ENCODE measurements at places on chromosomes 1 and 21. TPM values are rescaled to one million over a fixed set of nuclear protein-coding genes. Genes with fewer than 3 reads are reported as not detected.

DNA sequence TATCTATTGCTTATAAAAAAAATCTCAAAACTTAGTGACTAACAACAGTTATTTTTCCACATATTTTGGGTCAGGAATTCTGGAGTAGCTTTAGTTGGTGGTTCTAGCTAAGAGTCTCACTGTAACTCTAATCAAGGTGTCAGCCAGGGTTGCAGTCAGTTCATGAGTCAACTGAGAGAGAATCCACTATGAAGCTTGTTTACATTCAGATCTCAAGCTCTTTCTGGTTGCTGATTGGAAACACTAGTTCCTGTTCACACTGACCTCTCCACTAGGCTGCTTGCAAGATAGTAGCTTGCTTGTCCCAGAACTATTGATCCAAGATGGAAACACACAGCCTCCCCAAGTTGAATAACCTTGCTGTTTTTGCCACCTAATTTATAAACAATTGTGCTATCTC lies 1192.1 kb upstream of the B3GALT2 start:
- DNase-seq = no peak
- H3K27ac ChIP-seq = no peak overlapping the region
- no peaks in the 10 kb centered on the region for H3K4me1 ChIP-seq
- H3K36me3 ChIP-seq = no peaks in the 10 kb centered on the region

DNA sequence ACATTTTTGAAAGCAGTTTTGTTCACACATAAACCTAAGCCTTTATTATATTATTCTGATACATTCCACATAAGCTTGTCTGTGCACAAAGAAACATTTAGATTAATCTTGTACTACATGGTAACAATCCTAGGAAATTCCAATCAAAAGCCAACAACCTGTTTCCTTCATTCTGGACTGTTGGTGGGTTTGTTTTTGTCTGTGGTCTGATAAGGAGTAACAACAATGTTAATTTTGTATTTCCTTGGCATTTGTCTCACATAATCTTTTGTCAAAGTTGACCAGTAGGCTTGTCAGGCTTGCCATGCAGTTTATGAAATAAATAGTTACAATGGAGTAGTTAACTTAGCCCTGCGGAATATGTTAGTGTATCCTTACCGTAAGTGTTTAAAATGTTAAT lies 183.3 kb downstream of the DHRS3 start:
- H3K4me1 ChIP-seq = peaks cover 55% of the 10 kb centered on the region
- no peaks in the 10 kb centered on the region for H3K36me3 ChIP-seq
- H3K4me3 ChIP-seq = no peak overlapping the region
- peak overlapping the region; percentile 88 for H3K27ac ChIP-seq
- no peaks in the 10 kb centered on the region for H3K27me3 ChIP-seq

The CSMD2 gene
- total RNA-seq = not detected

DNA sequence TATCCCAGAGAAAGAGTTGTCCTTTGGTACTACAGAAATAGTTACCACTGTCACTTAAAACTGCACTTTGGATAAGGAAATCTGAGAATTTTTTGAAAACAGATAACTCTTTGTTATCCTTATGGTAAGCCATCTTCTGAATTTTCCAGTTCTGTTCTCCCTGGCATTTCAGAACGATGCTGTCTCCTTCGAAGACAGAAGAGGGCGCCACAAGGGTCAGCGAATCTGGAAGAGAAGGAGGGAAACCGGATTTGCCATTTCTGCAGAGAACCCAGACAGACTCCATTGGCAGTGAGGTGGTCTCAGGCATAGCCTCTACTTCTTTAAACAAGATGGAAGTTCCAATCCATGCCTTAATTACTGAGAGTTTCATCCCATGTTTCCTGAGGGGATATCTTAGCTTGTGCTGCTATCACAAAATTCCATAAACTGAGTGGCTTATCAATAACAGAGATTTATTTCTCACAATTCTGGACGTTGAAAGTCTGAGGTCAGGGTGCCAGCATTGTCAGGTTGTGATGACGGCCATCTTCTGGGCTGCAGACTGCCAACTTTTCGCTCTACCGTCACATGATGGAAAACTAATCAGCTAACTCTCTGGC lies 6.4 kb downstream of the FCRL2 start:
- H3K36me3 ChIP-seq = no peaks in the 10 kb centered on the region
- no peak overlapping the region for H3K27ac ChIP-seq
- no peak overlapping the region for H3K4me3 ChIP-seq
- no peaks in the 10 kb centered on the region for H3K27me3 ChIP-seq
- DNase-seq = no peak

DNA sequence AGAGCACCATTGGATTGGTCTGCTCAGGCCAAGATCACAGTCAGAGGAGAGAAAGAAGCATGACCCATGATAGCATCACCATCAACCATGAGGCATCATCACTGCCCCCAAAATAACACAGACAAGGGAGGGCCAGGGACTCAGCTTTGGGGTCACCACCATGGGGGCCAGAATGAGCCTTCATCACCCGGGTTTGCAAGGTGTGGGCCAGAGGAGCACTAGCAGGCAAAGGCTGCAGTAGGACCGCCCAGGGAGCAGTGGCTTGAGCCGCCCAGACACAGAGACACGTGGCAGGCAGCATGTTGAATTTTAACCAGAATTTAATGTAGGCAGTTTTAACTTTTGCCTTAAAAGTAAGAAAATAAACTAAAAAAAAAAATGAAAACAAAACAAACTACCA lies 53.7 kb upstream of the TMPRSS2 start:
- no peak overlapping the region for H3K4me3 ChIP-seq
- H3K36me3 ChIP-seq = no peaks in the 10 kb centered on the region
- H3K4me1 ChIP-seq = no peaks in the 10 kb centered on the region
- H3K27ac ChIP-seq = no peak overlapping the region
- no peak for DNase-seq
- H3K27me3 ChIP-seq = no peaks in the 10 kb centered on the region

DNA sequence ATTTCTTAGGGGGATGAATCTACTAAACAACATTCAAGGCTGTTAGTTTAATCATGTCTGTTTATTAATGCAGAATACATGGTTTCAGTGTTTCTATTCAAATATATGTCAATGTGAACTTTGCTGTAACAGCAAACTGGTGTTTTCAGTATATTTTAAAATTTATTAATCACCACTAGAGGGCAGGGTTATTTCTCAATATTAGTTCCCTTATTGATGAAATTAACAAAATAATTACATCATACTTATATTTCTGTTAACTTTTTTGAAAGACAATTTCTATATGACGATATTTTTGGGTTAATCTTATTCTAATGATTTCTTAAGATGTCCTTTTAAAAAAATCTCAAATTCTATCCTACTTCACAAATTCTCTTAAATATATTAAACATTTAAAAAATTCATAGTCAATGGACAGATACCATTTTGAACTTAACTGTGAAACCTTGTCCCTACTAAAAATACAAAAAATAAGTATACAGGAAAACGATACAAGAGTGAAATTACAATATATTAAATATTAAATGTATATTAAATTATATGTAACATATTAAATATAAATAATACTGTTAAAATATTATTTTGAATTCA lies 1034.1 kb upstream of the PRMT6 start:
- H3K36me3 ChIP-seq = no peaks in the 10 kb centered on the region
- no peak overlapping the region for H3K27ac ChIP-seq
- no peak for DNase-seq
- no peaks in the 10 kb centered on the region for H3K4me1 ChIP-seq

DNA sequence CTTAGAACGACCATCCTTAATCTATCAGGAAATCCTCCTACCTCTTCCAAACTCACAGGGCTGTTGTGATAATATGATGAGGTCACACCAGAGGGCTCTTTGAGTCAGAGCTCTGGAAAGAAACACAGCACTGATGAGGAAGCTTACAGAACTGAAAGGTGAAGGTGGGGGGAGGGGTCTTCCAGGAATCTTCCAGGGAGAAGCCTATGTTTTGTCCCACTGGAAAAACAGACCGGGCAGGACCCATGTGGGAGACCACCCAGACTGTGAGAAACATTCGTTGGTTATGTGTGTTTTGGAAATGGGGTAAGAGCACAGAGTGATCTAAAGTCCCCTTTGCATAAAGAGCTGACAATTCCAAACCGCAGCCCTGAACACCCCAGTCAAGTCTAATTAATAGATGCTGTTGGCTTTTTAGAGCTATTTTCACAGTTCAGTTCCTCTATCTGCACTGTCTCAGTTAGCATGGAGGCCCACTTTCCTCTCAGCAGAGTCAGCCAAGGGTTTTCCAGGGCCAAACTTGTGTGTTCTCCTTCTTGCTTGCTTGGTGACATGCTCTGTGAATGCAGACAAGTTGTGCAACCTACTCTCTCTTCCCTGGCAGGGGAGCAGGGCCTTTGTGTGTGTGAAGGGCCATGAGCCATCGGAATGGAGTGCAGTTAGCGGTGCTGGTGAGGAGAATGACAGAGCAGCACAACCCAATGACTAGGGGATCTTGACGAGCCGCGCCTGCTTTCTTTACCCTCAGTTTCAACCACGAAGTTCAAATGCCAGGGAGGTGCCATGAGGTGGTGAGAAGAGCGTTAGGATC lies 12.3 kb downstream of the PHLDA3 start:
- DNase-seq = peak; percentile 47
- H3K4me3 ChIP-seq = no peak overlapping the region
- H3K4me1 ChIP-seq = peaks cover 11% of the 10 kb centered on the region
- no peaks in the 10 kb centered on the region for H3K27me3 ChIP-seq

The ROR1 gene
- total RNA-seq = 10.9 TPM

The OR2T11 gene
- total RNA-seq = not detected

- no peaks in the 10 kb centered on the region for H3K27me3 ChIP-seq
- no peak overlapping the region for H3K4me3 ChIP-seq
- H3K4me1 ChIP-seq = peaks cover 5% of the 10 kb centered on the region
Measured at GRCh38 chr1:185439727-185440415, 122.8 kb upstream of the IVNS1ABP start.

- DNase-seq = no peak
- H3K4me1 ChIP-seq = peaks cover 12% of the 10 kb centered on the region
Measured at GRCh38 chr1:183194527-183195141, 8.6 kb downstream of the LAMC2 start.

DNA sequence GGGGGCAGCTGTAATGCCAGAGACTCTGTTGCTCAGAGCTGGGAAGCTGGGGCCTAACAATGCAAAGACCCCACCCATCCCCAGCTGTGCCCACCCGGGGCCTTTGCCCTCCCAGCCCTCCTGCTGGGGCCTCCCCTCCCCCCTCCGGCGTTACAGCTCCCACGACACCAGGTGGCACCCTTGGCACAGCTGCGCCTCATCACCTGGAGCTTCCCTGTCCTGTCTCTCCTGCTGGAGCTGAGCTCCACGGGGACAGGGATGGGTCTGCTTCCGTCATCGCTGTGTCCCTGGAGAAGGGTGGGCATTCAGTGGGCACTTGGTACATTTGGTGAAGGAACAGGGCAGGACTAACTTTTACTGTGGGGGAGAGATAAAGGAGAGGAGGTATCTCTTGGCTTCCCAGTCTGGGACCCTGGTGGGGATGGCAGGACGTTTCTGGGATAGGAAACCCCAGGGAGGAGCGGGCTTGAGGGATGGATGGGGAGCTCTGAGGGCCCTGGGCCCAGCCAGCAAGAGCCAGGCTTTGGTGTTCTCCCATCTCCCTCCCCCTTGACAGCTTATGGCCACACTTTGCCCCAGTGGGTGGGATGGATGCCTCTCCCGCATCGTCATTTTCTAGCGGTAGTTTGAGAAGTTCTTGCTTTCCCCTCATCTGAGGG lies 453.2 kb downstream of the PTPRU start:
- peaks cover 13% of the 10 kb centered on the region for H3K4me1 ChIP-seq
- no peak overlapping the region for H3K4me3 ChIP-seq
- no peaks in the 10 kb centered on the region for H3K36me3 ChIP-seq
- no peak overlapping the region for H3K27ac ChIP-seq
- H3K27me3 ChIP-seq = peaks cover 4% of the 10 kb centered on the region

- no peaks in the 10 kb centered on the region for H3K27me3 ChIP-seq
- H3K4me3 ChIP-seq = no peak overlapping the region
- no peaks in the 10 kb centered on the region for H3K4me1 ChIP-seq
Measured at GRCh38 chr1:236120721-236121153, 21.6 kb upstream of the GPR137B start.
